NCI-H187 treated with DMSO at 0.1 percent for 48 hours (cell line): ENCODE measurements at places on chromosomes 12 and 14.
A peak's percentile ranks its signal among the peaks of the same experiment; 100 is the strongest.

DNA sequence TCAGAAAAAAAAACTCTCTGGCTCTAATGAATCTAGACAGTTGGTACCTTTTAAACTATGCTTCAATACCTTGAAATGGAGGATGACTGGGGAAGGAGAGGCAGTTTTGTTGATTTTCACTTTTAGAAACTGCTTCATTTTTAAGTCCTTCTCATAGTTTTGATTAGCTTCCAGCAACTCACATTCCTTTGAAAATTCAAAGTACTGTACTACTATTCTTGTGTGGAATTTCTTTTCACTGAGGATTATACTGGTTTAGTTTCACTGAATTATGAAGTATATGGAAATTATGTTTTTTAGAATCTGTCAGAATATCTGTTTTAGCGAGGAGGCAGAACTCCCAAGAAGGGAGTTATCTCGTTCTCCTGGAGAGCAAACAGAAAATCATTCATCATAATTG, 116.3 kb downstream of the TGFB3 start:
- no peak for DNase-seq

DNA sequence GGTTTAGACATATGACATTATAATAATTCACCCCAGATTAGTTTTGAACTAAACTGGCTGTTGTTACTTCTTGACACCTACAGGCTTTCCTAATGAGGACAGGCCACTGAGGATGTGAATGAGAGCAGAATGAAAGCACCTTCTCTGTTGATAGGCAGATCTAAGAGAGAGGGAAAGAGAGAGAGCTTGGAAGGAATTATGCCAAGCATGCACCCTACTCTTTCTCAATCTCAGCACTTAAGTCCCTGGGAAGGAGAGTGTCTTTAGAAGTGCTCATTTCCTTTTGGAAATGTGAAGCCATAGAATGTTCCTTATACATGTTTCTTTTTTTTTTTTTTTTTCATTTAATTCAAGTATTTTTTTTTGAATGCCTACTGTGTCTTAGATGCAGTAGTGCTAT, 49.0 kb downstream of the TBC1D15 start:
- no peak for DNase-seq

- no peak for DNase-seq
Observed at GRCh38 chr14:71328954-71329353, 421.7 kb downstream of the PCNX1 start.

- no peak for DNase-seq
Observed at GRCh38 chr12:92539110-92539749, 163.6 kb upstream of the PLEKHG7 start.

- DNase-seq = no peak
Observed at GRCh38 chr14:87483271-87484260, 509.4 kb downstream of the GALC start.

DNA sequence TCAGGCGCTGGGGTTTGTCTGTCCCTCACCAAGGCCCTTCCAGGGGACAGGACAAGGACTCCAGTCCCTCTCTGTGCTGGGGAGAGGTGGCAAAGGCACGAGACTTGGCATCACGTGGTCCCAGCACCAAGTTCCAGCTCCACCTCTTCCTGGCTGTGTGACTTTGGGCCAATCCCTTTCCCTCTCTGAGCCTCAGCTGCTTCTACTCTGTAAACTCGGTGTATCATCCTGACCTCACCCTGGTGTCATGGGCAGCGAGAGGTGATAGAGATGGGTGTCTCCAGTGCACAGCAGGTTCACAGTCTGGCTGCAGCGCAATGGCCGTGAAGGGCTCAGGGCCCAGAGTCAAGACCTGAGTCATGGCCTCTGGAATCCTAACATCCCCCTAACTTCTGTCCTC, 54.0 kb downstream of the MVK start:
- DNase-seq = no peak

DNA sequence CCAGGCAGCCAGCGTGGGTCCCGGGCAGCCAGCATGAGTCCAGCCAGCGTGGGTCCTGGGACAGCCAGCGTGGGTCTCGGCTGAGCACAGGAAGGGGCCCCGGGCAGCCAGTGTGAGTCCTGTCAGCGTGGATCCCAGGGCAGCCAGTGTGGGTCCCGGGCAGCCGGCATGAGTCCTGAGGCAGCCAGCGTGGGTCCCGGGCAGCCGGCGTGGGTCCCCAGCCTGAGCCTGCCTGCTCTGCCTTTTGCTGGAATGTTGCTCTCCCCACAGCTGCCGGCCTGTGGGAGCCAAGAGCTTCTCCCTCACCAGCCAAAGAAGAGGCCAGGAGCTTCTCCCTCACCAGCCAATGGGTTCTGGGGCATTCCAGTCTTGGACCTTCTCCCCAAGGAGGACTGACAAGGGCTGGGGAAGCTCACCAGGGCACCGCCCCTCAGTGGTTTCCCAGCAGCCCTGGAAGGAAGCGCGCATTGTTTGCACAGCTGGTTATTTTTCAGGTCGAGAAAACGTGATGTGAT, 15.0 kb upstream of the RFLNA start:
- DNase-seq = no peak

DNA sequence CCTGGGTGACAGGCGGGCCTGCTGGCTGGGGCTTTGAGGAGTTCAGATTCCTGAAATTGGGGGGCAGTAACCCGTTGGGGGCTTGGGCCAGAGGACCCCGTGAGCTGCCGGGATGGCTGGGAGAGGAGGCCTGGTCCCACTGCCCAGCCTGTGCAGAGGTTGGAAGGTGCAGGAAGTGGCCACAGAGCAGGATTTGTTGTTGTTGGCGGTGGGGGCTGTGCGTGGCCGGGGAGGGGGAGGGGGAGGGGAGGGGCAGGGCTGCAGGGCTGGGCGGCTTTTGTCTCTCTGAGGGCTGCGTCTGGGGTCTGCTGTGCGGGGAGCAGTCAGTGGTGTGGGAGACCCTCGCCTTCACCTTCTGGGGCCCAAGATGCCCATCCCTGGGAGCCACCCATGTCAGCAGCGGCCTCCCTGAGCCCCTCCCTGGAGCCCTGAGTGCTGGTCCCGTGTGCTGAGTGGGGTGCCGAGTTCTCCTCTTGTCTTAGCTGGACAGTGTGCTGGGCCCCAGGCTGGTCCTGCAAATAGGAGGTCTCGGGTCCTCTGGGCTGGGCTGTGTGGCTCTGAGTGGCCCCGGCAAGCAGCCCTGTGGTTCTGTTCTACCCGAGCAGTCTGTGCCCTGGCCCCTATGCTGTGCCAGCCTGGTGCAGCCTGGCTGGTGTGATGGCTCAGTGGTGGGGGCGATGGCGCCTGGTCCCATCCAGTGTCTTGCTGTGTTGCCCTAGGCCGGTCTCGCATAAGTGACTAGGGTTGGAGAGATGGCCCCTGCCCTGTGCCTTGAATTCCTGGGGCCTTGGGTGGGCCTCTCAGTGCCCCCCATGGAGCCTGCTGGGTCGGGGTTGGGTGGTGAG, 10.3 kb downstream of the KIF26A start:
- DNase-seq = no peak

GRCh38 chr14:103524002-103524935, 1.6 kb upstream of the CKB start:
- DNase-seq = no peak

- no peak for DNase-seq
Observed at GRCh38 chr12:102120886-102121285, 903 bp downstream of the PARPBP start.

DNA sequence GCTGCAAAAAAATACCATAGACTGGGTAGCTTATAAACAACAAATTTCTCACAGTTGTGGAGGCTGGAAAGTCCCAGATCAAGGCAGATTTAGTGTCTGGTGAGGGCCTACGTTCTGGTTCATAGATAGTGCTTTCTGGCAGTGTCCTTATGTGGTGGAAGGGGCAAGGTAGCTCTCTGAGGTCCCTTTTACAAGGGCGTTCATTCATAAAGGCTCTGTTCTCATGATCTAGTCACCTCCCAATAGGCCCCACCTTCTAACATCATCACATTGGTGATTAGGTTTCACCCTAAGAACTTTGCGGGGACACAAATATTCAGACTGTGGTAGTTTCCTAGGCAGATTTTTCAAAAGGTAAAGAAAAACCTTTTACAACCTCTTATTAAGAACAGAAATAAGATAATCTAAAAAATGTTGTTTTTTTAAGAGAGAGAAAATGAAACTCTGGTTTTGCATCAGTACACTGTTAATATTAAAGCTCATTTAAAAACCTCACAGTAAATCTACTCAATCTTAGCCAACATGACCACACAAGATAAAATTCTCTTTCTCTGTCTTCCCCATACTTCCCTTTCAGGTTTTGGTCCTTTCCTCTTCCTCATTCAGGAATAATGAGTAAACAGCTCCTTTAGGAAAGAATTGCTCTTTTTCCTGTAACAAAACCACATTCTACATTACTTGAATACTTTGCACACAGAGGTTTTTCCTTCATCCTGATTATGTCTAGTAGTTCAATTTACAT, 117.5 kb downstream of the UNC79 start:
- no peak for DNase-seq

DNA sequence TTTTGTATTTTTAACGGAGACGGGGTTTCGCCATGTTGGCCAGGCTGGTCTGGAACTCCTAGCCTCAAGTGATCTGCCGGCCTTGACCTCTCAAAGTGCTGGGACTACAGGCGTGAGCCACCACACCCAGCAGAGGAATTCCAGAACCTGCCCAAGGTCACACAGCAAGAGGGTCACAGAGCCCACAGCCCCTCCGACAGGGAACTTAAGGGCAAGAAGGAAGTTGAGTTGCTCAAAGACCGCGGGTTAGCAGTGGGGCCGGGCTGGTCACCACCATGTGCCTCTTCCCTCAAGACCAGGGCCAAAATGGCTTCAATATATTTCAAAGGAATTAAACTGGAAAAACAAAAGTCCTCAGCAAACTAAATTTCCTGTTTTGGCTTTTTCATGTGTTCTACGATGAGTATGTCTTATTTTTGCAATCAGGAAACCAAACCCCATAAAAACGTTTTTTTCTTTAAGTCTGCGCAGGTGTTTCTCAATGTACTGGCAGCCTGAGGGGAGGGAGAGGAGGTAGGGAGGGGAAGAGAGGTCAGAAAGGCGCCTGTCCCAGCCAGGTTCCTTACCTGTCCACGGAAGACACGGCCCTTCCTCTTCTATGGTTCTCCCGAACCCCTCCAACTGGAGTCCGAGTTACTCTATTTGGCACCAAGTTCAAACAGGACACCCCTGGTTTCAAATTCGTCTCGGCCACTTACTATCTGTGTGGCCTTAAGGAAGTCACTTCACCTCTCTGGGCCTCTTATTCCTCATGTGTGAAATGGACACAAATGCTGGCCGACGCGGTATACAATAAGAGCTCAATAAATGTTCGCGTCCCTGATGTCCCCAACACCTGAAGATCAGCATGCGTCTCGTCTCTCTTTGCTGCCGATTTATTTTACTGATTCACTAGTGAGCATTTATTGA, 778 bp downstream of the SLC8B1 start:
- no peak for DNase-seq

- no peak for DNase-seq
Observed at GRCh38 chr12:85794531-85794930, 41.7 kb downstream of the RASSF9 start.

GRCh38 chr14:92520102-92521057, 6.8 kb downstream of the RIN3 start:
- no peak for DNase-seq

GRCh38 chr14:22657861-22658260, 13.7 kb upstream of the OR6J1 start:
- DNase-seq = no peak

GRCh38 chr12:119060847-119061796, 79.8 kb downstream of the SRRM4 start:
- peak; percentile 47 for DNase-seq

DNA sequence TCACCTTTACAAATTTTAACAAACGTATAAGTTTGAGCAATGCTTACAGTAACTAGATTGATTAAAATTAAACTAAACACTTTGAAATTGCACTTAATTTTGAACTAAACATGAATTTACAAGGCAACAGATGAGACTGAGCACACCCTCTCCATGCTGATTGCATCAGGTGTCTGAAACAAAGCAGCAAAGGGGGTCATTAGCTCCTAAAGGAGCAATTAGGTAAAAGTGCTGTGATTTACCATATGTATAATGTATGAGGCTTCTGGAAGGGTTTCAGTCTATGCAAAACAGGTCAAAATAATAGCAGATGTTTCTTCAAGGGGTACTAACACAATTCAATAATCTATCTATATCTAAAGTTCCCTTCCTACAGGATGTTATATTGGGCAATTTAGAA, 98.8 kb upstream of the LMNTD1 start:
- no peak for DNase-seq

DNA sequence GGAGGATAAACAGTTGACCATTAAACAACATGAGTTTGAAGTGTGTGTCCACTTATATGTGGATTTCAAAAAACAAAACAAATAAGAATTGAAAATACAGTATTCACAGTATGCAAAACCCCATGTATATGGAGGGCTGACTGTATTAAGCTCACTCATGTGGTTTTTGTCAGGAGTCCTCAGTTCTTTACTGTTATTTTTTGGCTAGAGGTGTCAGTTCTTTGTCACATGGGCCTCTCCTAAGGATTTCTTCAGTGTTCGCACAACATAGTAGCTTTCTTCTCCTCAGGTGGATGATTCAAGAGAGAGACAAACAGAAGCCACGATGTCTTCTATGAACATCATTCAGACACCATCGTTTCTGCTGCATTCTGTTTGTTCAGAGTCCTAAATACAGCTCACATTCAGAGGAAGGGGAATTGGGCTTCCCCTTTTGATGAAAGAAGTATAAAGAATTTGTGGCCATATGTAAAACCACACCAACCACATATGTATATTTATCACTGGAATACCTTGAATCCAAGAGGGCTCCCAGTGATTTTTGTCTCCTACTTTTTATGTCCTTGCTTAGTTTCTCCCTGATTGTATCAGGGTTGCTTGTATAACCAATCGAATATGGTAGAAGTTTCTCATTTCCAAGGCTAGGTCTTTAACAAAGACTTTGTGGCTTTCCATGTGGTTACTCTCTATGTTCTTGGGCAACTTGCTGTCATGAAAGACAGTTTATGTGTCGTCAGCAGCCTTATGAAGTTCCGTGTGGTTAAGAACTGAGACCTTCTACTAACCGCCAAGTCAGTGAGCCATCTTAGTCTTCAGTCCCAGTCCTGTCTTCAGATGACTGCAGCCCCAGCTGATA, 18.9 kb downstream of the MNAT1 start:
- DNase-seq = no peak

GRCh38 chr12:29158115-29158763, 9.2 kb downstream of the FAR2 start:
- DNase-seq = no peak

DNA sequence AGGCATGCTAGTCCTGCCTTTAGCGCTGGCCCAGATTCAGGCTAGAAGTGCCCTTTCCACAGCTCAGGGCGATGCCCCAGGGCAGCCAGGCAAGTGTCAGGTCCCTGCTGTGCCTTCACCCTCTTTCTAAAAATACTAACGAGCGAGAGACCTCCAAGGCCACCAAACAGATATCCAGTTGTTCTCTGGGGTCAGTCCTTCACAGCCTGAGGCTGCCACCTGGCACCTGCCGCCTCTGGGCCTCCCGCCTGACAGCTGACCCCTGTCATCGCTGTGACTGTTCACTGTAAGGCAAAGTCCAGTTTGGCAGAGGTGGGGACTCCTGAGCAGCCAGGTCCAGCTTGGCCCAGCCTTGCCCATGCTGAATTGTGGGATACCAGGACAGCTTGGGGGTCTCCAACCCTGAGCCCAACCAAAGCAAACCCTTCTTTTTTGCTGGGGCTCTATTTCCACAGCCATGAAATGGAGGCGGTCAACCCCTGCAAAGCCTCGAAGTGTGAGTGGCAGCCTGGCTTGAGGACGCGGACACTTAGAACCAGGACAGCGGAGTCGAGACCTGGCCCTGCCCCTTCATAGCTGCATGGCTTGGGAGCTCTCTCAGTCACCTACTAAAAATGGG, 79.9 kb downstream of the NINJ2 start:
- no peak for DNase-seq
